ENCODE measurements at places on chromosomes 7 and 10.

DNA sequence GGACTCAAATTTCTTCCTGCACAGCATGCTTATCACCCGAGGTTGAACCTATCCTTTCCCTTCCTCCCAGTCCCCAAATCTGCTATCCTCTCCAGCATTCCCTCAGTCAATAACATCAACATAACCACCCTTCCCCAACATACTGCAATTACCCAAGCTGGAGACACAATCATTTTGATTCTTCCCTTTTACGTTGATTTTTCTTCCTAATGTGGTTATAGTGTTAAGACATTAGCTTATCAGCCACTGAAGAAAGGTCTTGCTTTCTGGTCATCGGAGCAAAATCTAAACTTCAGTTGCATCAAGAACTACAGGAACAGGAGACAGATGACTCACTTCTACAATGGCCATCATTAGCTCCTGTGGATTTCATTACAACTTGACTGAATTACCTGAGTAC lies 3.5 kb upstream of the HBP1 start:
- DNase-seq, result no peak

DNA sequence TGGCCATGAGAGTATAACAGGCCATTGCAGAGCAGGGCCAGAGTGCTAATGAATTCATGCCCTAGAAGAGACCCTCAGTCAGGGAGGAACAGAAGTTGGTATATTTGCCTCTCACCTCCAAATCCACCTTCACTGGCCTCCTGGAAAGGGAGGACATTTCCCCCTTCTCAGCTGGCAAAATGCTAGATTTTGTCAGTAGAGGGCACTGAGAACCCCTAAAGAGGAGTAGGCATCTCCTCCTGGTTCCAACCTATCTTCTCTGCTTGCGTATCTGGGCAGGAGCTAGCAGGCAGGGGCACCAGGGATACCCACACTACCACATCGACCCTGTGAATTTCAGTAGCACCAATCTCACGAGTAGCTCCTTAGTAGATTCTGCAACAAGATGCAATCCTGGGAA lies 79.8 kb upstream of the GHITM start:
- no peak for DNase-seq

DNA sequence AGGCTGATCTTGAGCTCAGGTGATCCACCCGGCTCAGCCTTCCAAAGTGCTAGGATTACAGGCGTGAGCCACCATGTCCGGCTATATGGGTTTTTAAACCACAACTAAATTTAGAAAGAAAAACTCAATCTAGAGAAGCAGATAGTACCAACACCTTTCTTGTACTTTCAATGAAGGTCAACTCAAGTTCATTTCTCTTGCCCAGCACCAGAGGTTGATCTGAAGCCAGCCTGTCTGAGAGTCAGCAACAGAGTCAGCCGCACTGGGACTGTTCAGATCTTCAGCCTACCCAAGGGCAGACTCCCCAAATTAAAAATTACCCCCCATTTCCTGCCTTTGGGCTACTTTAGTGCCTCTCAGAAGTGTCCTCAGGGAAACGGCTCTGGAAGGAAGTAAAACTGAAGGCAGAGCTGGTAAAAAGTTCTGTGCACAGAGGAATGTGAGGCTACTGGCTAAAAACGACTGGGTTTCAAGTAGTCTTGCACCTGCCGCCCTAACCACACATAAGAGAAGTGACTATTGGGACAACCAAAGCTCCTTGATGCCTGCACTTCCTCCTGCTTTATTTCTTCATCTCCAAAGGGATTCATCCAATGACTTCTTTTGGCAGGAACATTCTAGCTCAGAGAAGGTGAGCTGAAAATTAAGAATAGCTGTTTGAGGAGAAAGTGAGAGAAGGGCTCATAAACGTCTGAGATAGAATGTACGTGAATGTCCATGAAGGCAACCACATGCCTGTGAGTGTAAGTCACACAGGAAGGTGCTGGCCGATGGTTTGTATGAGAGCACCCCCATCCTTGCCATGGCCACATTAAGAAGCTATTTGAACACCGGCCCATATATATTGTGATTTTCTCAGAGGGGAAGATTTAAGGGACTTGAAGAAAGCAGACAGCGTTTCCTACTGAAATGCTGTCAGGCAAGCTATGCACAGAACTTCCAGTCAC lies 142.4 kb upstream of the PRR15 start:
- DNase-seq, result no peak

DNA sequence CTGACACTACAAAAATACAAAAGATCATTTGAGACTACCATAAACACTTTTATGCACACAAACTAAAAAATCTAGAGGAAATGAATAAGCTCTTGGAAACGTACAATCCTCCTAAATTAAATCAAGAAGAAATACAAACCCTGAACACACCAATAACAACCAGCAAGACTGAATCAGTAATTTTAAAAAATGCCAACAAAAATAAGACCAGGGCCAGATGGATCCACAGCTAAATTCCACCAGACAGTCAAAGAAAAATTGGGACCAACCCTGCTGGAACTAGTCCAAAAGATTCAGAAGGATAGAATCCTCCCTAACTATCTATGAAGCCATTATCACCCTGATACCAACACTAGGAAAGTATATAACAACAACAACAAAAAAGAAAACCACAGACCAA lies 277.4 kb downstream of the AGMO start:
- no peak for DNase-seq

- peak; percentile 81 for DNase-seq
Observed at GRCh38 chr10:7818295-7819120, at the start of gene TAF3. Gene TAF3 (plus strand): TSS chr10:7818505. CDS start chr10:7818710, 205 bp downstream.

GRCh38 chr7:91571601-91572000 lies 307.4 kb downstream of the FZD1 start:
- no peak for DNase-seq

DNA sequence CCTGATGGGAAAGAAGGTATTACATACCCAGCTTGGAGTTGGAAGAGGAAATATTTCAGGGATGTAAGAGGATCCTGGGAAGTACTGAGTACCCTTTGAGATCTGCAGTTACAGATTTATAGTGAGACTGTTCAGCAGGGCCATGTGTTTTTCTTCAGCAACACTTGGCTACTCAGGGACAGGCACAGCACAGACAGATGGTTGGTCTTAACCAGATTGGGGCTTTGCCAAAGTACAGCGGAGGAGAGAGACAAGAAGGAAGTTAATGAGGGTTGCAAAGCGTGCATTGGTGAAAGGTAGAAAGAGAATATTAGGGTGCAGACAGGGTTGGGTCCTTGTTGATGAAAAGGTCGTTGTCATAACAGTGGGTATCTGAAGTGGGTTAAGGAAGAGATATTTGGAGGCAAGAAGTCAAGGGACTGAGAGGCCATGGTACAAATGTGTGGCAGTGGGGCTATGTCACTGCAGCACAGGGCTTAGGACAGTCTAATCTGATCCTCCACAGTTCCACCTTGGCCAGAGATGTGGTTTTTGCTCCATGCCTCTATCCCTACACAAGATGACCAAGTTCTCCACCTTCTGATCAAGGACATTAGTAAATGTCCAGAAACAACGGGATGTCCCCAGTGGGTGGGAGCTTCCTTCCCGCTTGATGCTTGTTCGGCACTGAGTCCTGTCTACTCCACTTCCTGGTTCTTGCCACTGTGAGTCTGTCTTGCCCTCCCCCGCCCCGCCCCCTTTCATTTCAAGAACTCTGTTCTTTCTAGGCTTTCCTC lies 18.9 kb upstream of the DNAJC1 start:
- no peak for DNase-seq

- DNase-seq, result no peak
Observed at GRCh38 chr10:97891497-97892167, 42.0 kb downstream of the GOLGA7B start.

DNA sequence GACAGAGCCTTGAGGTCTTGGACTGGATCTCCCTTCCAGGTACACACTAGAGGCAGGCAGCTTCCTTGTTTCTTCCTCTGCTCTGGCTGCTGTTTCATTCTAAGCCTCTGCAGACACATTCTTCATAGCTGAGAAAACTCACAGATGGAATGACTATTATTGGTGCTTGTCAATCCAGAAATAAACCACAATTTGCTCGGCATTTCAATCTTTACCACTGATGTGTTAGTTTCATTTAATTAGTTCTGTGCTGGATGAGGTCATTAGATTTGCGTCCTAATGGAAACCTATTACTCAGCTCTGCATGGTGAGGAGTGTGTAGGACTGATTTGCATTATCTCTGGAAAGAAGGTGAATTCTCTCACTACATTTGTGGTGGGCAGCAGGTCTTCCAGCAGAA lies 392.5 kb downstream of the NRG3 start:
- no peak for DNase-seq

DNA sequence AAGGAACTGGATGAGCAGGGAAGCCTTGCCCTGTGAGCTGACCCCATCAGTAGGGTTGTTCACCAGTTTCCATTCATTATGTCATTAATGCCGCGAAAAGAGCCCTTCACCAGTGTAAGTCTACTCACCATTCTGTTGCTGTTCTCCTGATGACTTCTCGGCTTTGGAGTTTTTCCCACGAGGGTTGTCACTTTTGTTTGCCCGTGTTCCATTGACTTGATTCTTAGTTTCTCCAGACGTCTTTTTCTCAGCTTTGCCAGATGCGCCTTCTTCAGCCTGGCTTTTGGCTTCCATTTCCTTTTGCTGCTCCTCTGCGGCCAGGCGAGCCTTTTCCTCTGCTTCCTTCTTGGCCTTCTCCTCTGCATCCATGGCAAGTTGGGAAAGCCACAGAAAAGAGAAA lies 128.8 kb downstream of the PPP1R17 start:
- no peak for DNase-seq

GRCh38 chr7:39313974-39314373 lies 252.2 kb upstream of the YAE1 start:
- DNase-seq, result no peak

- no peak for DNase-seq
Observed at GRCh38 chr7:148772297-148773089, 73.8 kb downstream of the CUL1 start.

DNA sequence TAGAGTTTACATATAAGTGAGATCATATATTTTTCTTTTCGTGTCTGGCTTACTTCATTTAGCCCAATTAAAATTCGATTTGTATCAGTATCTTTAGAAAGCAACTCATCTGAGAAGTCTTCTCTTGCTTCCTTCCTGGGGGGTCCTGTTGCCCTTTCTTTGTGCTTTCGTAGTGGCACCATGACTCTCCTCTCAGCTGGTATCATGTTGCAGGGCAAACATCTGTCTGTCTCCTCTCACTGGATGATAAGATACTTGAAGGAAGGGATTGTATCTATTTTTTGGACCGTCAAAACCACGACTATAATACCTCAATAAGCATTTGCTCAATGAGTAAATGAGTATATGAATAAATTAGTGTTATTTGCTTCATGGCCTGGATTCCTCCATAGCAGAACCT lies 382.5 kb upstream of the SORCS1 start:
- no peak for DNase-seq

- no peak for DNase-seq
Observed at GRCh38 chr7:44107116-44107960, 3.2 kb downstream of the AEBP1 start.

DNA sequence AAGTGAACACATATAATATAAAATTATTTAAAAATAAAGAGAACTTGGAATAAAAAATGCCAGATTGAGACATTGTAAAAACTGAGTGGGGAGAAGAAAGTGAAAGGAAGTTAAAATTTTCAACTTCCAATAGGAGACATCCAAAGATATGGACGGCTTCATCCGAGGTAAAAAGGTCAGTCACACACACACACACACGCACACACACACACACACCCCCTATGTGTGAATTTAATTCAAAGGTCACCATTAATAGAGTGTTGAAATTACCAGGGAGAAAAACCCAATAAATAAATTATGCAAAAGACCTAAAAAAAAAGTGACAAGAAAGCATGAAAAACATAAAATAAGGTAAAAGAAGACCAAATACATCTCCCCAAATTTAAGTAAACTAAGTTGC lies 131.0 kb upstream of the DNAJB12 start:
- no peak for DNase-seq

GRCh38 chr10:106957823-106958588 lies 206.5 kb downstream of the SORCS1 start:
- no peak for DNase-seq
